ENCODE measurements at places on chromosomes 1 and 21.

DNA sequence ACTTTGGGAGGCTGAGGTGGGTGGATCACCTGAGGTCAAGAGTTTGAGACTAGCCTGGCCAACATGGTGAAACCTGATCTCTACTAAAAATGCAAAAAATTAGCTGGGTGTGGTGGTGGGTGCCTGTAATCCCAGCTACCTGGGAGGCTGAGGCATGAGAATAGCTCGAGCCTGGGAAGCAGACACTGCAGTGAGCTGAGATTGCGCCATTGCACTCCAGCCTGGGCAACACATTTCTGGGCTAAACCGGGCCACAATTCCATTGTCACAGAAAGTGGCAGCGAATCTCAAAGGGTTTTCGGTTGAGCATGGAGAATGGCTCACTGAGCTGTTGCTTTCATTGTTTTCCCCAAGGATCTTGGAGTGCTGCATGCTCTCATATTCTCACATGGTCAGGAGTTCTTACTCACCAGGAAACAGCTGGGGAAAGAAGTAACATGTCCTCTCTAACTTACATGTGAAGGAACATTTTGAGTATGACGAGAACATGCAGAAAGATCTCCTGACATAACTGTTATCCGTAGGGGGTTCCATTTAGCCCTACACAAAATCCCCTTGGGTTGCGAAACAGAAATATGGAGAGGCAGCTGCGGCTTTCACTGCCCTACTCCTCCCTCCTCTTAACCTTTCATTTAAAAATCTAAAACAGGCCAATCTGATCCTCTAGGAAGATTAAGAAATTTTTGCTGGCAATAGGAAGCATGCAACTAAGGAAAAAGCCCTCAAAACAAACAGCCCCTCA lies 341.1 kb downstream of the PCP4 start:
- no peak for DNase-seq

GRCh38 chr1:199018471-199019135 lies 379.8 kb downstream of the PTPRC start:
- DNase-seq = no peak

DNA sequence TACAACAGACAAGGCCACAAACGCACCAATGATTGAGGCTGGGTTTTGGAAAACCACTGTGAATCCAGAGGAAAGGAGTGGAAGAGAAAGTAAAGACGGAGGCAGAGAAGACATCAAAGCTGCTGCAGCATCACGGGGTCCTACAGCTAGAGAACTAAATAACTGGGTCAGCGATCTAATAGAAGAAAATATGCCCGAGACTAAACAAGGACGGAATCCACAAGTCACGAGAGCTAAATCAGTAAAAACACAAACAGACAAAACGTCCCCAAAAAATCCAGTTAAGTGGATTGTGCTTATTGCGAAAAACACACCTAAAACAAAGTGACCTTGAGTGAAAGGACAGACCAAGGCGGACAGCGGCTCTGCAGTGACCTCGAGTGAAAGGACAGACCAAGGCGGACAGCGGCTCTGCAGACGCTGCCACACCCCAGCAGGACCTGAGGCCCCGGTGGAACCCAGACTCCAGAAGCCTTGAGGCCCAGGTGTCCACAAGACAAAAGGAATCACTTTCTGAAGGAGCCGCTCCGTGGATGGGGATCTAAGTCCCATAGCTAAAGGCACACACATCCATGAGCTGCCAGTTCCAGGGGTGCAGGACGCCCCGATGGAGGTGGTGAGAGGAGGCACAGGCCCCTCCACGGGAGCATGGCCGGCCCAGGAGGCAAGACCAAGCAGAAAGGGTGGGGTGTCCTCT lies 6.0 kb downstream of the FTCD start:
- no peak for DNase-seq

- no peak for DNase-seq
Measured at GRCh38 chr21:44907225-44907965, 13.3 kb downstream of the ITGB2 start.
